ENCODE measurements at places on chromosomes 4 and X.

DNA sequence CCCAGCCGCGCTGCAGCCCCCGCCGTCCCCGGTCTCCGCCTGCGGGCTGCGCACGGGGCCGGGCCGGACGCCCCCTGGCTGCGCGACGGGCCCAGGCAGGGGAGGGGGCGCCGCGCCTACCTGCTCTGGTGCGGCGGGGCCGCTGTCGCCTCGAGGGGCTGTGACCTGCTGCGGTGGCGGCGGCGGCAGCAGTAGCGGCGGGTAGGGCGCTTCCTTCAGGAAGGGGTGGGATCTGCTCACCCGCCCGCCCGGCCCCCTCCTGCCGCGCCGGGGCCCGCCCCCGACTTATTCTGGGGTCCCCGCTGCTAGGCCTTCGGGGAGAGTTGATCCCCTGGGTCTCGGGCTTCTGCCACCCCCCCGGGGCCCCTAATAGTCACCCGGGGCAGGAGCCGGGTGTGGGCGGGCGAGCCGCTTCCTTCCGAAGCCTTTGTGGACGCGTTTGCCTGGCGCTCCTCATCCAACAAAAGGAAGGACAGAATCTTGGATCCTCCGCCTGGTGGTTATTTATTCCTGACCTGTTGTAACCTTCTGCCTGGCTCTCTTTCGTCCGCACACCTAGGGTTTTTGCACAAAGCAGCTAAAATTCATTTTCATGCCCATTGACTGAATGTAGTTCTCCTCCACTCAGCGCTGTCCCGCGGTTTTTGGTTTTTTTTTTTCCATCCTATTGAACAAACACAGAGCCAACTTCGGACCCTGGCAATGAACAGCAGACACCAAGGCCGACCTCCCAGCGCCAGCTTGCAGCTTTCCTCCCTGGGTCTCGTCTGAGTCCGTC, at the start of gene TMEM150C:
TMEM150C (minus strand) TSS at position 203 of the 778 bp plus-strand sequence. CDS start 57,331 bp downstream, outside the sequence.
- peak; percentile 40 for DNase-seq

DNA sequence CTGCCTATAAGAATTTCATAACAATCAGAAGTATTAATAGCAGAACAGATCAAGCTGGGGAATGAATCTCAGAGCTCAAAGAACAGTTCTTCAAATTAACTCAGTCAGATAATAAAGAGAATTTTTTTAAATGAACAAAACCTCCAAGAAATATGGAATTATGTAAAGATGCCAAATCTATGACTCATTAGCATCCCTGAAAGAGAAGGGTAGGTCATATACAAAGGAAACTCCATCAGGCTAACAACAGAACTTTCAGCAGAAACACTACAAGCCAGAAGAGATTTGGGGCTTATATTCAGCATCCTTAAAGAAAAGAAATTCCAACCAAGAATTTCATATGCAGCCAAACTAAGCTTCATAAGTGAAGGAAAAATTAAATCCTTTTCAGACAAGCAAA, 28.6 kb downstream of the CBR4 start:
- DNase-seq, result no peak

DNA sequence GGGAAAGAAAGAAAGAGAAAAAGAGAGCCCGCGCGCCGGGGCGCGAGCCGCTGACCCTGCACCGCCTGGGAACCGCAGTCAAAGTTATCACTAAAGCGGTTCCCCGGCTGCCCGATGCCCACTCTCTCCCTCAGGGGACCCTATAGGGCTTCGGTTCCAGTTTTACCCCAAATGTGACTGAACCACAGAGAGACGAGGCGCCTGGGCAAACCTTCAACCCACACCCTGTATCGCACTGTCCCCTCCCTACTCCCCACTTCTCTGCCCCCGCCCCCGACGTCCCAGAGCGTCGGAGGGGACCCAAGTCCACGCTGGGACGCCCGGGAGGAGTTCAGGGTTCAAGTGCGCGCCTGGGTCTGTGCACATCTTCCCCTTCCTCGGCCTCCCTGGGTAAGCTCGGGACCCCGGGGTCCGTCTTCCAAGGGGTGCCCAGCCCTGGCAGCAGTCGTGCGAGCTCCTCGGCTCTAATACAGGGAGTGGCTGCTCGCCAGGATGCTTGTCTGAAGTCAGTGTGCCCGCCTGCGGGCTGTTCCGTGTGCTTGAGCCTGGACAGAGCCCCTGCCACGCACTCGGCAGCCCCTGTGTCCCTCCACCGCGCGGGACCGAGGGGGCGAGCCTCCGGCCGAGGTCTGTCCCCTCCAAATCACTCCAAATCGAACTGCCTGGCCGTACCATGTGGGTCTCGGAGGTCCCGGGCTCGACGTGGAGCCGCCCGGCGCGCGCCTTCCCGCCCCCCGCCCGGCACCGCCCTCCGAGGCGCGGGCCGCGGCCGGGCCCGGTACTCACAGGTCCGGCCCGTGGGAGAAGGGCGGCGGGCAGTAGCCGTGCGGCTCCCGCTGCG, 960 bp downstream of the TRPC3 start:
- no peak for DNase-seq

GRCh38 chr4:144574509-144574908, 71.4 kb upstream of the HHIP start:
- DNase-seq, result no peak

DNA sequence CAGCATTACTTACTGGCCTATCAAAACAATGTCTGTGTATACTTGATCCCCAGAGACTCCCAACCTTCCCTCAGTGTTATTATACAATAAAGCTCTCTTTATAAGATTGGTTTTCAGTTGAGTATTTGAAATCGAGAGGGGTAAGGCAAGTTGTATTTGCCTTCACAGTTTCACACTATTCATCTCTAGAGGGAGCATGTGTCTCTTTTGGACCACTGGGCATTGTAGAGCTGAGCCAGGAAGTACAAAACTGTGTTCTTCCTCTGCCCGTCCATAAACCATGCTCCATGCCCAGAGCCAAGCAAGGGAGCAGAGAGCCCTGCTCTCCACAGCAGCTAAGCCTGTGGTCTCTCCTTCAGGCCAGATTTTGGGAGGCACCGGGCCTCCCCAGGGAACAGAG, 61.5 kb upstream of the HHIP start:
- DNase-seq, result no peak

- DNase-seq, result no peak
Measured at GRCh38 chr4:69490271-69490670, 5.4 kb downstream of the UGT2B4 start.

DNA sequence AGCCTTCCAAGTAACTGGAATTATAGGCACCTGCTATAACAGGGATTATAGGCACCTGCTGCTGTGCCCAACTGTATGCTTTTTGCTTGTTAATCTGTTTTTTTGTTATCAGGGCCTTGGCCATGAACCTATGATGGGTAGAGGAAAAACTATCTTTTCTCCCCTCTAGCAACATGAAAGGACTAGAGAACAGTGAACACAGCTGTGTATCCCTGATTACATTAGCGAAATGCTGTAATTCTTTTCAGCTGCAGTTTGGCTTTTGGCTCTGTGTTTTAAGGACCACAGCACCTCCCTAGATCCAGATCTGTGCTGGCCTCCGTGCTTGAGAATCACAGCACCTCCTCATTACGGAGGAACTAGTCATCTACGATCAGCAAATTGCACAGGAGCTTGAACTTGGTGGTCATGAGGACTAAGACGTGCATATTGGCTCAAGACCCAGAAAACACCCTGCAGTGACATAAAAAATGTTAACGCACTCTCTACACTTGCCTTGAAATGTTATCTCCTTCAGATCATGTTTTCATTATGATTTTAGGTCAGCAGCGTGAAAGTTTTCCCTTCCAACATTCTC, 57.7 kb upstream of the S100G start:
- no peak for DNase-seq

DNA sequence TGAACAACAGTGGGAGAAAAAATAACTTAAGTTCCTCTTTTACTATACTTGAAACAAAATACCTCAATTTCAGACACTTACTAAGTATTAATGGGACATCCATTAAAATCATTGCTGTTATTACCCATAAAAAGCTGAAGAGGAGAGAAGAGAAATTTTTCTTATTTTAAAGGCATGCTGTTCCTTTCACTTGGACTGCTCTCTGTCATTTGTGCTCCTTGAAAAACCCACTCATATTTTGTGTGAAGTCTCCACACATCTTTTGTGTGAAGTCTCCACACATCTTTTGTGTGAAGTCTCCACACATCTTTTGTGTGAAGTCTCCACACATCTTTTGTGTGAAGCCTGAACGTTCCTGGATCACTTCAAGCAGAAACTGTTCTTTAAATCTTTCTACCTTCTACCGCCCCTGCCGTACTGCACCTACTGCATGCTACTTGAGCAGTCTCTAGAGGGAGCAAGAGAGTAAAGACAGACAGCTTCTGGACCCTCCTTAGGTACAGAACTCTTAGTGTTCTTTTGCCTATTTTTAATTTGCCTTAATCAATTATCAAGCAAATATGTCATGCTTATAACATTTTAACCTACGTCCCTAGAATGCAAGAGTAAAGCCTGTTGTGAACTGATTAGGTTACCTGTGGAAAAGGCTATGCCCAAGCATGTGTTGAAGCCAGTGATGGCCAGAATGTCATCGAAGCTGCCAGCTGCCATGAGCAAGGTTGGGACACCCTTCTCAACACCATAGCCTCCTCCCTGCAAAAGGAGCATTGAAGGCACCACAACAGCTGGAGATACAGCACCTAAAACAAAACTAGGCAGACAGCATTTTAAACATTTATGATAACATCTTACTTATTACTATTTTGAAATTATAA, 27.1 kb upstream of the SLC9B1 start:
- no peak for DNase-seq

- DNase-seq, result no peak
Measured at GRCh38 chr4:140085062-140085622, 68.8 kb downstream of the MAML3 start.

DNA sequence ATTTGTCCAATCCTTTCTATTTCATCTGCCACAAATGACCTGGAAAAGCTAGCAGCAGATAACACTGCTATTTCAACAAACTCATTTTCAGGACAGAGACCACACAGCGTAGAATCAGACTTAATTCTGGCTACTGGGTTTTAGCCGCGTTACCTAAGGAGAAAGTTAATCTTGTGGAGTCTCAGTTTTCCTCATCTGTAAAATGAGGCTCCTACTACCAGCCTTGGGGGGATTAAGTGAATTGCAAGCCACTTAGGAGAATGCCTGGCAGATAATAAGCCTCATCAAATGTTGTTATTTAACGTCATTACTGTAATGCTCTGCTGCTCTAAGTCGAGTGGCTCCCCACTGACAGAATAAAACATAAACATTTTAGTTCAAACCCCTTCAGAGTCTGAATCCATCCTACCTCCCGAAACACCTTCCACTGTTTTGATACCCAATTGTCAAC, 1.4 kb downstream of the CCNI start:
- DNase-seq, result no peak

DNA sequence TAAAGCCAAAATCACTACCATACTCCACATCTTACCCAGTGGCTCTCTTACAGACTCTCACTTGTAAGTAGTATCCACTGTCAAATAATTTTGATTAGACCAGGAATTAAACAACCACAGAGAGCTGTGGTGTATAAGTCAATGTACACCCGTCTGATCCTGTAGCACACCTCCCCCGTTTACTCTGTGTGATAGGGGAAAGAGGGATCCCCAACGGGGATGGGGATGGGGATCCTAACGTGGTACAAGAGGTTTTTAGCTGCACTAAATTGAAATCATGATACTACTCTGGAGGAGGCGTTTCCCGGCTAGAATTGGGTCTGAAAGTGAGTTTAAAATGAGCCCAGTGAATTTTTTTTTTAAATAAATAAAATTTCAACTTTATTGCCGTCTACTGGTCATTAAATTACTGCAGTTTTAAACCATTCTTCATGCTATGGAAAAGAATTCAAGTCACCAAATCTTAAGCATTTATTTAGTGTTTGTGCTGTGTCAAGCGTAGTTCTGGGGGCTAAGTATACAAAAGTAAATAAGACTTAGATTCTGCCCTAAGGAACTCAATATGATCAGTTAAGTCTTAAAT, 76.6 kb downstream of the INTS12 start:
- no peak for DNase-seq

- DNase-seq, result no peak
Measured at GRCh38 chr4:93700571-93700970, 128.0 kb upstream of the ATOH1 start.

DNA sequence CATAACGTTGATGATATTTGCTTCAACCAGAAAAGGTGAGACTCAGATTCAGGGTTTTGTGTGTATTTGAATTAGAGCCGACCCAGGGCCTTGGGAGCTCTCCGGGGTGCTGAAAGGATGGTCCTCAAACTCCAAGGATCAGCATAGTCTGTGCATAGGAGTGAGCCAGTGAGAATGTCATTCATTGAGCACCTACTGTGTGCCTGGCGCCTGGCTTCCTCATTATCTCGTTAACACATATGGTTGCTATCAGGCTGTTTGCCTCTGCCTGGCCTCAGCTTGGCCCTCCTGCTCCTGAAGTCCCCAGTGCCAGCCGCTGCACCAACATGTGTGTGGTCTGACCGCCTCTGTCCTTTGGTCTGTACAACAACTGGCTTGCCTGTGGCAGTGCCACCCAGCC, 25.1 kb upstream of the JAKMIP1 start:
- no peak for DNase-seq

GRCh38 chr4:128350449-128351045, 62.9 kb upstream of the PGRMC2 start:
- no peak for DNase-seq

- DNase-seq, result no peak
Measured at GRCh38 chr4:70678383-70678999, 9.8 kb upstream of the UTP3 start.

- DNase-seq, result no peak
Measured at GRCh38 chr4:80412322-80412721, 76.8 kb downstream of the CFAP299 start.

DNA sequence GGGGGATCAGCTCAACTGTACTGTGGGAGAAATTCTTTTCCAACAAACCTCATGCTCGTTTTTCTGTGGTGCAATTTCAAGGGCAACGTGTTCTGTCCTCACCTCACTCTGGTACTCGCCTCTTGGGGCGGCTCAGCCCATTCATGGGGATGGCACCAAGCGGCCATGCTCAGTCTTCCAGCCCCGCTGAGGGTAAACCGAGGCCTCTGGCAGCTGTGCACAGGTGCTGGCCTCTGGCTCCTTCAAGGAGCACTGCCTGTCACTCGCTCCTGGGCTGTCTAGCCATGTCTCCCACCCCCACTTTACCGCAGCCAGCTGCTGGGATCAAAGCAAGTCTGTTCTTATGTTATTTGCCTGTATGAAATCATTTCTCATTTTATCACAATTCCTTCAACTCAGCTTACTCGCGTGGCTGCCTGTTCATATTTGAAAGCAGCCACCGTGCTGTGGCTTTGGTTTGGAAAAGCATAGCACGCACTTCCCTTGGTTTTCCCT, 70.2 kb downstream of the MTMR1 start:
- no peak for DNase-seq

GRCh38 chrX:133586443-133586842, 171.2 kb upstream of the GPC4 start:
- DNase-seq, result no peak

GRCh38 chr4:37852376-37852775, 25.9 kb downstream of the PGM2 start:
- DNase-seq, result no peak

GRCh38 chrX:103254171-103254824, 657 bp downstream of the TCEAL8 start:
- no peak for DNase-seq

GRCh38 chr4:113822555-113823290, 61.2 kb upstream of the CAMK2D start:
- no peak for DNase-seq

GRCh38 chr4:147104768-147105167, 159.1 kb upstream of the TTC29 start:
- no peak for DNase-seq
